ENCODE measurements at places on chromosomes 2 and 18.

DNA sequence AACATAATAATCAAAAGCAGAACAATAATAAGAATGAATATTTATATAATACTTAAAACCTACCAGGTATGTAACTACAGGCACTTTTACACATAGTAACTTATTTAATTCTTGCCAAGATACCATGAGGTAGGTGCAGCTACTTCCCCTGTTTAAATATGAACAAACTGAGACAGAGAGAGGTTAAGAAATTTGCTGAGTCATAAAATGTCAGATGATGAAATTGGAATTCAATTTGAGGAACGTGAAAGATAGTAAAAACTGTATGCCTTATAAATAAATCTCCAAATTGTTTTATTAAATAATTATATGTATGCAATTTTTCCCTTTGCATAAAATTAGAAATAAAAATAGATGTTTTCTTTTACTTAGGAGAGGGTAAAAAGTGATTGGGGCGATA lies 1103.3 kb upstream of the NRXN1 start:
- no peak for DNase-seq

- no peak for DNase-seq
Measured at GRCh38 chr2:127449414-127449813, 31.2 kb downstream of the PROC start.

DNA sequence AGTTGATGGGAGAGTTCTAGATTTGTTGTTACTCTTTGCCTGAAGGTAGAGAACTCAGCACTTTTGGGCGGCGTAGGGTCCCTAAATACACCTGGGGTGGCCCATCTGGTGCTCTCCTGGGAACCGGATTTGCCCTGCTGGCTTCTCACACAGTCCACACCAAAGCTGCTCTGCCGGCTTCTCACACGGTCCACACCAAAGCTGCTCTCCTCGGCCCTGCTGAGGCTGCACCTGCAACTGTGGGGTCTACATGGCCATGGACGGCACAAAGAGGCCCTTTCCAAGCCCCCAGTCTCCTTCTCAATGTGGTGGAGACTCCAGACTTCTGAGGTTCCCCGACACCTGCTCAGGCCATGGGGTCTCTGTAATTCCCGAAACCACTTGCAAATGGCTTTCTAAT lies 124.8 kb upstream of the GPC1 start:
- DNase-seq, result no peak

GRCh38 chr2:233025706-233026105 lies 6.8 kb upstream of the NEU2 start:
- DNase-seq, result no peak

DNA sequence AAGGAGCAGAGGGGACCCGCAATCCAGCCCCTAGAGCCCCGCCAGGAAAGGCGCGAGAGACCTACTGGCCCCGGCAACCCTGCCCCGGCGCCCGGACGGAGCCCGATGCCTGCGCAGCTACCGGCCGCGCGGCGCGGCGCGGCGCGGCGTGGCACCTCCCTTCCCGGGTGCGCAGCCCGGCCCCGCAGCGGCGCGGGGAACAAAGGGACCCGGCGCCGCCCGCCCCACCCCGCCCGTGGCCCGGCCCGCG lies 307 bp downstream of the CDH2 start:
- DNase-seq, result no peak

GRCh38 chr2:228378233-228378632 lies 196.7 kb upstream of the SPHKAP start:
- no peak for DNase-seq

GRCh38 chr2:232088771-232089170 lies 127.3 kb downstream of the DIS3L2 start:
- DNase-seq, result no peak

DNA sequence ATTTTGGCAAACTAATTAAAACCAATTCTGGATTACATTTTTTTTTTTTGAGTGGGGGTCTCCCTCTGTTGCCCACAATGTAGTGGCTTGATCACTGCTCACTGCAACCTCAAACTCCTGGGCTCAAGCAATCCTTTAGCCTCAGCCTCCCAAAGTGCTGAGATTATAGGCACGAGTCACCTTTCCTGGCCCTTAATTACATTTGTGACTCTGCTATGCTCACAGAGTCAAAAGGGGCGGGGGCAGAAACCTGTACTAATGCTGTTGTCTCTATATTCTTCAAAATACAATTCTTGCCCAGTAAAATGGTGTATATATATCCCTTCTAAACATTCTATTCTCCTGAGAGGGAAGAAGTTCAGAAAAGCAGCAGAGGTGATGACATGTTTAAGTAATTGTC lies 23.2 kb downstream of the PRKD3 start:
- no peak for DNase-seq

GRCh38 chr2:22734373-22735045 lies 650.5 kb upstream of the KLHL29 start:
- DNase-seq, result no peak

DNA sequence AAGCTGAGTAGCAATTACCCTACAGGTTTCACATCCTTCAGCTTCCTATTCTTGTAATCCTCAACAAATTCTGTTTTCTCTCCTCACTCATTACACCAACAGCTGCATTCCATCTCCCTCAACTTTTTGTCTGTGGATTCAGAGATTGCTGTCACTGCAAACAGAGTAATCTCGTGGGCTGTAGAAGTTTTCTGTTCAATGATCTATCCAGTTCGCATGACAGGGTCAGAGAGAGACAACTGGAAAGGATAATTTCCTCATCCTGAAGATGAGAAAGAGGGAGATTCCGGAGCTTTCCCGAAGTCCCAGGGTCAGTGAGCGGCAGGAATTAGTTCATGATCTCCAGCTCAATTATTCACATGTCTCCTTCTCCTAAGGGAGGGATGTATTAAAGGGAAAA lies 75.7 kb downstream of the MYO5B start:
- no peak for DNase-seq

GRCh38 chr18:80112624-80113248 lies 3.7 kb downstream of the ADNP2 start:
- DNase-seq, result no peak

DNA sequence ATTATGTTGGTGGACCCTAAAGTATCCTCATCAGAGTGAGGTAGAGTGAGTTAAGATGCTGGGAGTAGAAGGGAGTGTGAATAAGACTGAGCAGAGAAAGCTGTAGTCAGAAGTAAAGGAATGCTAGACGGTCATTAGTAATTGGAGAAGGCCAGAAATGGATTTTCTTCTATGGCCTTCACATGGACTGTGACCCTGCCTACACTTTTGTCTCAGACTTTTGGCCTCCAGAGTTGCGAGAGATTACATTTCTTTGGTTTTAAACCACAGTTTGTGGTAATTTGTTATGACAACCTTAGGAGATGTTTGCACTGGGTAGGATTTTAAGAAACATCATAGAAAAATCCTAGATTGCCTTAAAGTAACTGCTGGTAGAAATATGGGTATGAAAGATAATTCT lies 1267.7 kb upstream of the TMEFF2 start:
- DNase-seq, result no peak

GRCh38 chr2:38432820-38433606 lies 55.9 kb upstream of the ATL2 start:
- no peak for DNase-seq

DNA sequence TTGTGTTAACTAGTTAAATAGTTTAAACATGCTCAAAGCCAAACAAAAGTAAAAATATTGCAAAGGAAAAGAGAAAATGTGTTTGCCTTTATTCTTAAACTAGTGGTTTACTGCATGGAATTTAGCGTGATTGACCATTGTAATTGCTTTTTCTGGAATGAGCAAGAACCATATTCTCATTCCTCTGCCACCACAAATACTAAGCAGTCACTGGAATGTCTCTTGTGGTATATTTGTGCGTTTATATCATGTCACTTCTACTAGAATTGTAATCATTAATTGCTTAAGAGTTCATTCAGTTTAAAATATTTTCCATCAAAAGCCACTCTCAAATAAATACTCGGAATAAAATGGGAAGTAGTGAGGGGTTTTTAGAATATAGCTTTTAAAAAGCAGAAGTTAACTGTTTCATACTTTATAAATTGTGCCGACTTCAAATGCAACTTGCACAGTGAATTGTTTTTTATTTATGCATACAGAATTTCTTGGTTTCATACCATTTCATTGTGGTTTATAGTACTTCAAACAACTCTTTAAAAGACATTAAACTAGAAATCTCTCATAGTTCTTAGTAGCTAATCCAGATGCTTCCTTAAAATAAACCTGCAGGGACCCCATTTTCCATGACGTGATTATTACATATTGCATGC lies 288.1 kb downstream of the EPHA4 start:
- no peak for DNase-seq

DNA sequence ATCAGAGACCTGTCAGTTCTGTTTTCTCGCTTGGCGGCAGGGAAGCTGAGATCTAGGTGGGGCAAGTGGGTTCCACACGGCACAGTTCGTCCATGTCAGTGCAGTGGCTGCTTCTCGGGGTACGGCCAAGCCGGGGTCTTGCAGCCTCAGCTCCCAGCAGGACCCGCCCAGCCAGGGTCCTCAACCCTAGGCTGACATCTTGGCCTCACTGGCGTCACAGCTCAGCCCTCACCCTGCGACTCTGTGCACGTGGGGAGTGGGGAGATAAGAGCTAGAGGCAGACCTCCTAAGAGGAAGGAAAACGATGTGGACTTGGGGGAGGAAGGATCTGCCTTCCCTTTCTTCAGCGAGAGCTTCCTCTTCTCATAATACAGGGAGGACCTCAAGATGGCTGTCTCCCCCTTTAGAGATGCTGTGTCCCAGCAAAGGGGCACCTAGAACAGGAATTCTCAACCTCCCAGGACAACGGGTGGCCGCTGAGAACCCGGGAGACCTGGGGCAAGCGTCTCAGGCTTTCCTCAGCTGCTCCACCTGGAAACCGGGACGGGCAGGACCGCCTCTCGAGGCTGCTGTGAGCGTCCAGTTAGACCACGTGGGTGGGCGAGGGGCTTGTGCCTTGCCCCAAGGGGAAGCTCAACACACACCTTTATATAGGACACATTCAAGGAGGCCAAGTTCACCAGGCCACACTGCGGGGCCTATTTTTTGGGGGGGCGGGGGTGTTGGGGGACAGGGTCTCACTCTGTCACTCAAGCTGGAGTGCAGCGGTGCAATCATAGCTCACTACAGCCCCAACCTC lies 23.5 kb upstream of the KLF11 start:
- DNase-seq, result no peak

GRCh38 chr2:227370791-227371312 lies 8.3 kb downstream of the TM4SF20 start:
- no peak for DNase-seq

GRCh38 chr2:105756435-105756834 lies 11.7 kb downstream of the NCK2 start:
- DNase-seq, result no peak

DNA sequence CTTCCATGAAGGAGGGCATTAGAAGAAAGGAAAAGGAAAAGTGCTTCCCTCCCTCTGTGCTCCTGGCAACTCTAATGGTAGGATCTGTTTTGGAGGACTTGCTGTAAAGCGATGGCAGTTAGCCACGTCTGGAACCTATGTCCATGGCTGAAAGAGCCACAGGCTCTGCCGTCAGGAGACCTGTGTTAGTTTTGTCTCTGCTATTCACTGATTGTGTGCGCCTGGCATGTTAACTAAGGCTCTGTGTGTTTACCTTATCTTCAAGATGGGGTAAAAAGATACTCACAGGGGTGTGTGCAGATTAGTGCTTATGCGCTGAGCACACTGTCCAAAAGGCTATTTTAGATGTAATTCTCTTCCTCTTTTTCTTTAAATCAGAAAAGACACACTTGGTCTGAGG lies 109.8 kb upstream of the LTBP1 start:
- DNase-seq, result no peak

DNA sequence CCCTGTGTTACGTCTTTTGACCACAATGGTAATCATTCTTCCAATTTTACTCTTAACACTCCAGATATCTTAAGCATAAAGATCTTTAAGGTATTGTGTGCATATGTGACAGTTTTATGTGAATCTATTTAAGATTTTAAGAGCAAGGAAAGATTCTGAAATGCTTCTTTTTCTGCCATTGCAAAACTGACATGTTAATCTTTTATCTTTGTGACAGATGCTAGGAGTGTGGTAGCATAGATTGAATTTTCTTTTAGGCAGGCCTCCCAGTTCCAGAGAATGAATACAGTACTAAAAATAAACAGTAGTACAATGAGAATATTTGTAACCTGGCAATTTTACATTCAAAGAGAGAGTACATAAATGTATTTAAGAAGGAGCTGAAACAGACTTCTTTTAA lies 232.5 kb upstream of the ZSWIM2 start:
- DNase-seq, result no peak

- DNase-seq, result no peak
Measured at GRCh38 chr18:45386041-45386655, 229.1 kb upstream of the SLC14A2 start.

GRCh38 chr2:207995887-207996286 lies 29.4 kb downstream of the PLEKHM3 start:
- no peak for DNase-seq

- no peak for DNase-seq
Measured at GRCh38 chr2:235852526-235852920, 315.7 kb downstream of the GBX2 start.

DNA sequence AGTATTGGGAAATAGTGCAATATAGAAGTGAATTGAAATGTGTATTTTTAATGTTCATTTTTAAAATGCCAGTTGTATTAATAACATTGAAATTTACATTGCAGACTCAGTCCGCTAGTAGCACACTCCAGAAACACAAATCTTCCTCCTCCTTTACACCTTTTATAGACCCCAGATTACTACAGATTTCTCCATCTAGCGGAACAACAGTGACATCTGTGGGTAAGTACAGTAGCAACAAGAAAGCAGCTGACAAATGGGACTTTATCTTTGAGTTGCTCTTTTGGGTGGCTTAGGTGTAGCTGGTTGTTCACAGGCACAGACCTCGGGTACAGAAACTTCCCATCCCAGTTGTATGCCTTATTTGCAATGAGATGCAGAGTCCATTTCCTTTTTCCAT lies 118.2 kb upstream of the IL1R2 start:
- DNase-seq, result no peak

GRCh38 chr2:149442346-149442745 lies 112.0 kb downstream of the LYPD6 start:
- no peak for DNase-seq

DNA sequence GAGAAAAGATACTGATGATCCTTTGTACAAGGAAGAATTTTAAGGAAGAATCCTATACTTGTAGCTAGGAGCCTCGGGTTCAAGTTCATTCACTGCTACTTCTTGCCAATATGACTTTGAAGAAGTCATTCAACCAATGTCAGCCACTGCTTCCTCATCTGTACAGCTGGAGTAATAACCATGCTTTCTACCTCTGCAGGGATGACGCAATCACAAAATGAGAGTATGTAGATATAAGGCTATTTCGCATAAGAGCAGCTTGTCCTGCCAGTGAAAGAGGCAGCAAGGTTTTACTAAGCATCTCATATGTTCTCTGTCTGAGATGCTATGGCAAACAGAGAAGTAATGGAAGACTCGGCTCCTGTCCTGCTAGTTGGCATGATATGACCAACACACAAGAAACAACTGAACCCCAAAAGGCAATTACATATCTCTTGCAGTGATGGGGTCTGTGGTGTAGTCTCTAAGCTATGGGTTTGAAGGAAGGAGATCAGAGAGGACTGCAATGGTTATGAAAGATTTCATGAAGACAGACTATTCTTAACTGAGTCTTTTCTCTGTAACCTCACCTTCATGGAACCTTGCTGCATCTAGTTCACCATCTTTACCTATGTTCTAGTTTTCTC lies 9.2 kb downstream of the AAK1 start:
- DNase-seq, result no peak

- no peak for DNase-seq
Measured at GRCh38 chr2:42663828-42664227, 95.4 kb downstream of the MTA3 start.

- no peak for DNase-seq
Measured at GRCh38 chr18:48813833-48814489, 136.8 kb downstream of the SMAD7 start.

- DNase-seq, result no peak
Measured at GRCh38 chr18:9594823-9595596, 19.3 kb downstream of the PPP4R1 start.

GRCh38 chr2:11866358-11867335 lies 120.2 kb downstream of the LPIN1 start:
- DNase-seq, result no peak
